ENCODE measurements at places on chromosomes 2 and 18.
A peak's percentile ranks its signal among the peaks of the same experiment; 100 is the strongest.

DNA sequence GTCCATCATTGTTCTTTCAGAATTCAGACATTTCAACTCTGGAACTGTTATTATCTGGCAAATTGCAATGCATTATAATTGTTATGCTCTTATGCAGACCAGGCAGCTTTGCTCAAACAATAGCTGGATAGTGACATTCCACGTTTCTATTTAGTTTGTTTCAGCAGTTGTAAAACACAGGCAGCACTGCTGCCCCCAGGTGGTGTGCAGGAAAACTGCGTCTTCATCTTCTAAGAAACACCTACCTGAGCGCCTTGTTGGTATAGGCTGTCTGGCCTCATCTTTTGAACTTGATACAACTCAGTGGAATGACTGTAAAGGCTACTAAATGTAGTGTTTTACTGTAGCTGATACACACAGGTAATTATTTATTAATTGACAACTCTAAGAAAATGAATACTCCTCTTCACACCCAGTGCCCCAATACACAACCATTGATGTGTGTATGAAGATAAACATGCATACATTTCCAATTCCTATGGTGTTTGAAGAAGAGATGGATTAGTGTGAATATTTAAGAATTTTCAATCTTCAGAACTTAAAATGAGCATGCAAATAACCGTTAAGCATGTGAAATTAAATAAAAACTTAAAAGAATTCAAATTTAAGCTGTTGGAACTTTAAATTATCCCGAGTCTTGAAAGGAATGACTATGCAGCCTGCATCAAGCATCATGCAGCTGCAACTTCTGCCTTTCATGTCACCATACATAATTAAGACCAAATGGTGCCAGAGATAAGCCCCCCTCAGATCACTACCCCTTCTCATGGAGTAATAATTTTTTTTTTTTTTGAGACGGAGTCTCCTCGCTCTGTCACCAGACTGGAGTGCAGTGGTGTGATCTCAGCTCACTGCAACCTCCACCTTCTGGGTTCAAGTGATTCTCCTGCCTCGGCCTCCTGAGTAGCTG is 85.6 kb downstream of the CD8B2 start:
- DNase-seq = no peak

DNA sequence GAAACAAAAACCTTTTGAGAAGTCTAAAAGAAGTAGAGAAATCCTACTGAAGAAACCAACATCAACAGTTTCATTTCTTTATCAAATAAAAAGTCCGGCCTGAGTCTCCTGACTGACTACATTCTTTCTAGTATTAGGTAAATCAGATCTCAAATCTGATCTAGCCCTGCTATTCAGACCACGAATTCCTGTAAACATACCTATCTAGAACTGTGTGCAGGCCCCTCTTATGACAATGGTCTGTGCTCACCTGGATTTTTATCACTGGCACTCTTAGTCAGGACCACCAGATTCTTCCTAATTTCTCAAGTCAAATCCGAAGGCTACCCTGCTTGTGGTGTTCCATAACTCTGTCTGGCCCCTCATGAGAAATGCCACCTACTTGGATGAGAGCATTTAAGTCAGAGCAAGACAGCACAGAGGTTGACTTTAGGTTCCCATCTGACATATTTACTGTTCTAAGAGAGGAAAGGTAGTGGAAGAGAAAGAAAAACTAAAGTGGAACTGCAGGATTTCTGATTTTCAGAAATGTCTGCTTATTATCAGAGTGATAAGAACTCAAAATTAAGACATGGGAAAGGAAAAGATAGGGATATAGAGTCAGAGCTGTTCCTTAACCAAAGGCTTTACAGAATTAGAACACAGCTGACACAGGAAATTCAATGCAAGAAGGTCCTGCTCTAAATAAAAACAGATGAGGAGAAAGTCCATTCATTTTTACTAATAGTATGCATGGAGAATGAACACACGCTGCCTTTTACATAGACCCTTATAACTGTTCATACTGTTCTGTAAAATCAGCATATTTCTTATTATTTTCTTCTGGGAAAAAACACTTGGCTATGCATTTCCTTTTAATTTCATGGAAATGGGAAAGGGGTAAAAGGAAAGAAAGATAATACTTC is 56.5 kb downstream of the SLC8A1 start:
- DNase-seq = no peak

DNA sequence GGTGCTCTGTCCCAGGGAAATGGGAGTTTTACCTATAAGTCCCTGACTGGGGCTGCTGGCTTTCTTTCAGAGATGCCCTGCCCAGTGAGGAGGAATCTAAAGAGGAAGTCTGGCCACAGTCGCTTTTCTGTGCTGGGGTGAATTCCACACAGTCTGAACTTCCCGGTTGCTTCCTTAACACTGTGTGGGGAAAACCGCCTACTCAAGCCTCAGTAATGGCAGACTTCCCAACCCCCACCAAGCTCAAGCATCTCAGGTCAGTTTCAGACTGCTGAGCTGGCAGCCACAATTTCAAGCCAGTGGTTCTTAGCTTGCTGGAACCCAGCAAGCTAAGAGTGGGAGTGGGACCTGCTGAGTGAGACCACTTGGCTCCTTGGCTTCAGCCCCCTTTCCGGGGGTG is 54.9 kb downstream of the NUP35 start:
- DNase-seq = peak; percentile 5

DNA sequence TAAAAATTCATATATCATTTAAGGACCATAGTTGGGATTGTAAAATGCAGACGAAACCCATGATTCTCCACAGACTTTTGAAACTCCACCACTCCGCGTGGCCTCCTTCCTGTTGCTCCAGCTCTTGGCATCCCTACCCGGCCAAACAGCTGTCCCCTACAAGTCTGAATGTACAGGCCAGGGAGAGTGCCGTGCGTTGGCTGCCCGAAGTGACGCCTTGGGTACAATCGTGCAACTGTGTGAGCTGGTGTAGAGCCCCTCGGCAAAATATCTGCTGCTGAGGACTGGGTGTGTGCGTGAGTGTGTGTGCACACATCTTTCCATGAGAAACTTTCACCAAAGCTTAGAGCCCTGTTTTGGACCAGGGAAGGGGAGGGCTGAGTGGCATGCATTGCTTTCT is 43.8 kb upstream of the ZNF516 start:
- DNase-seq = no peak

- DNase-seq = no peak
Observed at GRCh38 chr2:47558116-47558767, 155.3 kb downstream of the MSH2 start.
